A549 treated with AZD2906 at 1 μM for 4 hours (cell line): ENCODE measurements at places on chromosomes 11 and 22. TPM values are rescaled to one million over a fixed set of nuclear protein-coding genes. Genes with fewer than 3 reads are reported as not detected.

The ZBTB16 gene
- total RNA-seq = 1.2 to 2.0 TPM (median 1.7 TPM) in 5 replicates

The SELENOH gene
- 104 to 154 TPM (median 146 TPM) in 5 replicates for total RNA-seq

The SCGB1A1 gene
- total RNA-seq = 0.23 to 0.69 TPM (median 0.37 TPM) in 3 of 5 replicates, not detected in the others

The SAA4 gene
- total RNA-seq = not detected in 5 replicates

The NKAPD1 gene
- total RNA-seq = 12.3 to 21.3 TPM (median 14.9 TPM) in 5 replicates

The RASD2 gene
- 0.65 to 0.80 TPM (median 0.67 TPM) in 5 replicates for total RNA-seq
